ENCODE measurements at places on chromosomes 6 and 20.

DNA sequence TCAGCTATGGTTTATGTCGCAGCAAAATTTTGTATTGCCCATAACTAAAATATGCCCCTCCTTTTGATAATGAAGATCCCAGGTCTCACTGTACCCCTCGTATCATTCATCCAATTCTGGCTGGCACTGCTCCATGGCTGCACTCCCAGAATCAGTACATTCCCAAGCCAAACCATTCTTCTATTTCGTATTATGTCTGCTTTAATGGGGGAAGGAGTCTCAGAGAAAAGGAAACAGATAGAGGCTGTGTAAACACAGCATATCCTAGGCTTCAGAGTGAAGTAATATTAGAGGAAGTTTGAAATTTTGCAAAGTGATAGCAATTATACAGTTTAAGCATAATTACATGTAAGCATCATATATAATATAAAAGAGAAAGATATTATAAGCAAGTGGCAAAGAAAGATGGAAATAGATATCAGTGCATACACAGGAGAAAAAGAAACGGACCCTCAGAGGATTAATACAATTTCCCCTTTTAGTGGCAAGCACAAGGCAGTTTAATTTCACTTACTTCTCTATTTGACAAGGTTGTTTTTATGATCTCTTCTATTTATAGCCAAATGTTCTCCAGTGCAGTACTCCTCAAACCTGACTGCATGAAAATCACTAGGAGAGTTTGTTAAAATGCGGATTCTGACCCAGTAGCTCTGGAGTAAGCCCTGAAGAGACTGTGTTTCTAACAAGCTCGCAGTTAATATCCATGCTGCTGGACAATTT, 56.5 kb upstream of the TENT5A start:
- H3K36me3 ChIP-seq: no peaks in the 10 kb centered on the region
- H3K27ac ChIP-seq: no peak overlapping the region
- no peak for DNase-seq
- no peak overlapping the region for H3K4me3 ChIP-seq
- H3K27me3 ChIP-seq: no peaks in the 10 kb centered on the region

DNA sequence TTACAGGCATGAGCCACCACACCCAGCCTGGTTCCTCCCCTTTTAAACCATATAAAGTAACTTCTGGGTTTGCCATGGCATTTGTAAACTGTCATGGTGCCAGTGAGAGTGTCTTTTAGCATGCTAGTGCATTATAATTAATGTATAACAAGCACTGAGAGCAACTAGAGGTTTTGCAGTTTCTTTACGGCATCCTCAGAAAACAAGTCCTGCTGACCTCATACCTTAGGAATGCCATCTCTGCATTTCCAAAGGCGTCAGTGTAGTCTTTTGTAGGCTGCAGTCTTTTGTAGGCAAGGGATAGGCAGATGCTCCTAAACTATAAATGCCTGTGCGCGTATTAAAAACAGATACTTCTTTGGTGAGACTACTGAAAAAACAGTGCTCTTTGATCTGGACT, 75.0 kb upstream of the EZR start:
- no peak overlapping the region for H3K27ac ChIP-seq
- no peaks in the 10 kb centered on the region for H3K36me3 ChIP-seq
- H3K4me3 ChIP-seq: no peak overlapping the region

DNA sequence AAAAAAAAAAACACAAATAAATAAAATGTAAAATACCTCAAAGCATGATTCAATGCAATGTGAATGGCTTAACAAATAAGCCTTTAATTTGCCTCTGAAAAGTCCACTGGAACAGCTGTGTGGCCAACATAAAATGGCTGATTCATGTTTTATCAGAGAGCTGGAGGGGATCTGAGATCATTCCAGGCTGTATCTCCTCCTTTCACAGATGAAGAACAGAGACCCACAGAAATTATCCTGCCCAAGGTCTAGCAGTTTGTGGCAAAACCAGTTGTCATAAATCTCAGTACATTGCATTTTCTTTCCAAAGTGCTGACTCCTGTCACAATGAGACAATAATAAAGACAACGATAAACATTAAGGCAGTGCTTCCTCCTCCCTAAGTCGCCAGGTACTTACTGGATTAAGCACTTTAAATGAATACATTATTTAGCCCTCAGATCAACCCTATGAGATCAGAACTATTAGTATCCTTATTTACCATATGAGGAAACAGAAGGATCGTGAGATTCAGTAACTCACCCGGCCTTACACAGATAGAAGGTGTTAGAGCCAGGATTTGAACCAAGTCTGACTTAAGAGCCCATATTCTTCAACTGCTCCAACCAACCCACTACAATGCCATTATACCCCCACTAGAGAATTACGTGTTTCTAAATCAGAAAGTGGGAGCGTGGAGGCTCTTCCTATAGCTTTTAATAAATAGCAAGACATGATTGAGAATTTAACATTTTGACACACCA, 118.3 kb downstream of the KIF13A start:
- no peak for DNase-seq
- peaks cover 4% of the 10 kb centered on the region for H3K4me1 ChIP-seq
- no peaks in the 10 kb centered on the region for H3K36me3 ChIP-seq
- H3K27ac ChIP-seq: no peak overlapping the region
- no peaks in the 10 kb centered on the region for H3K27me3 ChIP-seq

DNA sequence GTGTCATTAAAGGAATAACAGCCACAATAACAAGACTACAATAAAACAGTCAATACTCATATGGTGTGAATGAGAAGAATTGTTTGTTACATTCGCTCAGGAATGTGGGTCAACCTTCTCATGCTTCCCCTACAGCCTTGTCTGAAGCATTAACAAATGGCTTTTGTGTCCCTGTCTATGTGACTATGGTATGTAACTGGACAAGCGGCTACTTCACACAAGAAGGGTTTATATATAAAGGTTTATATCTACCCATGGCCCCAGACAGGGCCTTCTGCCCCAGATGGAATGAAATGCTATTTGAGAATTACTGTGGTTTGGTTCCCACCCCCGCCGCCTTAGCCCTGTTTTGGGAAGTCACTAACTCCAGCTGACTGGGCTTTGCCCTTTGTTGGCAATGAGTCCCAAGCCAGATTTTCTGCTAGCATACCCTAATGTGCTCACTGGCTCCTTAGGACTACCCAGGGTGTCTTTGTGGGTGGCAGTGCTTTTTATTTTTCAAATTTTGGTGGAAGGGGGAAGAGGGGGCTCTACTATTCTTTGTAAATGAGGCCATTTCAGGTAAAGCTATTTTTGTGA, 39.4 kb downstream of the TFAP2A start:
- H3K27ac ChIP-seq: no peak overlapping the region
- no peaks in the 10 kb centered on the region for H3K4me1 ChIP-seq

DNA sequence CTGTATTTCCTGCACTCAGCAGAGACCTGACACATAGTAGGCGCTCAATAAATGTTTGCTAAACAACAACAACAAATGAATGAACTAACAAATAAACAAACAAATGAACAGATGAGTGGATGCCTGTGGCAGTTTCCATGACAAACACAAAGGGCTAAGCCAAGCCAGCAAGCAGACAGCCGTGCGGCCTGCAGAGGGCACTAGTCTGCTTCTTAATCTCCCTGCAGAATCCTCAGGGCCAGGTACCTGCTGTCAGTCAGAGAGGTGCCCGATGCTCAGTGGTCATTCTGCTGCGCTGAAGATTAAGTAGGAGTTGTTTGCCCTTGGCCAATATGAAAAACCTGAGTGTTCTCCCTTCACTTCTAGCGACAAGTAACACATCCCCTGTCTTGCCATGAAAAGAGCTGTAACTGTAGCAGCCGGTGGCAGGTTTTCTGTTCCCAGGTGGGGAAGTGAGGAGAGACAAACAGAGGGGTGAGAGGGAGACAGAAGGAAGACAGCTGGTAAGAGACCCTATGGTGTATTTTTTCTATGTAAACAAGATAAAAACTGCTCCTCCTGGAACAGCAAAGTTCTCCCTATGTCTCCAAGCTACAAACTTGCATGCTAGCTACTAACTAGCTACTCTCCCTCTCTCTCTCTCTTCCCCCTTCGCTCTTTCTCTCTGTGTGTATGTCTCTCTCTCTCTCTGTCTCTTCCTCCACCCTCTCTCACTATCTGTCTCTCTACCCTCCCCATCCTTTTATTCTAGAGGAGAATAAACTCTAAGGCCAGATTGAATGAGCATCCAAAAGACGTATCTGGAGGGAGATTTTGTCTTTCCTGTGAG, at the start of gene MC3R:
TSS of gene MC3R (plus strand) at position 779 of the 829 bp plus-strand sequence. CDS start 112 bp downstream, outside the sequence.
- H3K27me3 ChIP-seq: no peaks in the 10 kb centered on the region
- H3K4me1 ChIP-seq: no peaks in the 10 kb centered on the region
- H3K27ac ChIP-seq: no peak within 1 kb of the TSS

DNA sequence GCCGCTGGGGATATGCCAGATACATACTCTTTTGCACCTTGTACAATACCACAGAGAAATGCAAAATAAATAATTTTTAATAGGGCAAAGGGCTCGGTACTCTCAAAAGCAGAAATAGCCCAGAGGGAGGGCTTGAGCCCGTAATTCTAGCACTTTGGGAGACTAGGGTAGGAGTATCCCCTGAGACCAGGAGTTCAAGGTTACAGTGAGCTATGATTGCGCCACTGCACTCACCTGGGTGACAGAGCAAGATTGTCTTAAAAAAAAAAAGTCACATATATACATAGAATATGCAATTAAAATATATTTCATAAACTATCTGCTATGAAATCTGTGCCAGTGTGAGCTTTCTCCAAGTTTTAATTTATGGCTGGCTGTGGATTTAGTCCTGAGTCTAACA, 818 bp upstream of the TRMT11 start:
- H3K4me3 ChIP-seq: peak overlapping the region; percentile 72
- no peaks in the 10 kb centered on the region for H3K27me3 ChIP-seq
- H3K36me3 ChIP-seq: no peaks in the 10 kb centered on the region
- no peak for DNase-seq
- no peak overlapping the region for H3K27ac ChIP-seq
- no peaks in the 10 kb centered on the region for H3K4me1 ChIP-seq

DNA sequence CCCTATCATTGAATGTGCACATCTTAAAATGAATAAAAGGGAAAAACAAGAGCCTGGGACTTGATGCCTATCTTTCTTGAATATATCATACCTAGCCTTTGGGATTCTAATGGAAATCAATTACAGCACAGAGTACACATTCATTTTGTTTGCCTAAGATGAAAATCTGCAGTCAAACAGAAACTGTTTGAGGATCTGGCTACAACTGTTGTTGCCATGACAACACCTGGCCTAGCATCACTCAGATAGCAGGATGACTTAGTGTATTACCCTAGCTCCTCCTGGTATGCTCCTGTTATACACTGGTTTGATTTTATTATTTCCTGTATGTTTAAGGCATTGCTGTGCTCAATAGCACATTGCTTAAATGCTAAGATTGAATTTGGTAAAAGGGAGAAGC, 71.5 kb upstream of the LAMP5 start:
- H3K4me1 ChIP-seq: no peaks in the 10 kb centered on the region
- DNase-seq: no peak
- peaks cover 12% of the 10 kb centered on the region for H3K36me3 ChIP-seq
- no peak overlapping the region for H3K4me3 ChIP-seq
- no peak overlapping the region for H3K27ac ChIP-seq

GRCh38 chr6:148250975-148251685, 91.5 kb upstream of the SASH1 start:
- DNase-seq: peak; percentile 9
- no peak overlapping the region for H3K27ac ChIP-seq
- H3K36me3 ChIP-seq: no peaks in the 10 kb centered on the region
- H3K27me3 ChIP-seq: no peaks in the 10 kb centered on the region

DNA sequence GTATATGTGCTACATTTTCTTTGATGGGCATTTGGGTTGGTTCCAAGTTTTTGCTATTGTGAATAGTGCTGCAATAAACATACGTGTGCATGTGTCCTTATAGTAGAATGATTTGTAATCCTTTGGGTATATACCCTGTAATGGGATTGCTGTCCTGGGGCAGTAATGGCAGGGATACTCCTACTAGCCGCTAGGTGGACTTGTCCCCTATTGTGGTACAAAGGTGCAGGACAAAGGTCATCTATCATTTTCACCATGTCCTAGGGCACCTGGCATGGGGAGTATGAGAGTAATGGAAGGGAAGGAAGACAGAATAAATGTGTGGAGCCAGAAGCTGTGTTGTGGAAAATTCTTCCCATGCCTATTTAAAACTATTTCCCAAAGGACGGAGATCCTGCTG, 174.6 kb downstream of the CLIC5 start:
- H3K27ac ChIP-seq: no peak overlapping the region
- H3K27me3 ChIP-seq: no peaks in the 10 kb centered on the region
- no peak for DNase-seq
- H3K4me3 ChIP-seq: no peak overlapping the region

- no peaks in the 10 kb centered on the region for H3K27me3 ChIP-seq
- no peak for DNase-seq
- H3K4me1 ChIP-seq: no peaks in the 10 kb centered on the region
- H3K4me3 ChIP-seq: no peak overlapping the region
- no peak overlapping the region for H3K27ac ChIP-seq
- H3K36me3 ChIP-seq: no peaks in the 10 kb centered on the region
Measured at GRCh38 chr6:128179876-128180438, 279.1 kb upstream of the THEMIS start.

GRCh38 chr6:11876934-11877433, 98.4 kb upstream of the ADTRP start:
- H3K4me1 ChIP-seq: peaks cover 11% of the 10 kb centered on the region
- DNase-seq: no peak
- H3K27me3 ChIP-seq: no peaks in the 10 kb centered on the region
- no peak overlapping the region for H3K4me3 ChIP-seq

GRCh38 chr6:44294832-44295791, 18.0 kb downstream of the AARS2 start:
- peaks cover 4% of the 10 kb centered on the region for H3K4me1 ChIP-seq
- H3K4me3 ChIP-seq: no peak overlapping the region
- peaks cover 2% of the 10 kb centered on the region for H3K36me3 ChIP-seq
- DNase-seq: no peak
- no peaks in the 10 kb centered on the region for H3K27me3 ChIP-seq
- no peak overlapping the region for H3K27ac ChIP-seq

DNA sequence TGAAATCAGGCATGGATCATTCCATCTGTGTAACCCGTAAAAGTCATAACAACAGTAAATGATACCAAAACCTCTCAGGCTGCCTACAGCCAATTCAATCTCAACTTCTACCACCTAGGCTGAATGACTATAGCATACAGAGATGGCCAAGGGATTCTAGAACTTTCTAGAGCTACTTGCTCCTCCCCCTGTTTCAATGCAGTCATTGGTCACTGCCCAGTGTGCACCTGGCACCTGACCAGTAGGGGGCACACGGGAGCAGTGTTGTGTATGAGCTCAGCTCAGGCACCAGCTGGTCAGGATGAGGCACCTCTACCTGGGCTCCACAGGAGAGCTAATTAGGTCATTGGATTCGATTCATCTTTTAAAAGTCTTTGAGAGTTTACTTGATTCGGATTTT, 86.2 kb downstream of the PLEKHG1 start:
- no peak overlapping the region for H3K27ac ChIP-seq
- no peak overlapping the region for H3K4me3 ChIP-seq
- no peaks in the 10 kb centered on the region for H3K27me3 ChIP-seq
- H3K4me1 ChIP-seq: peaks cover 13% of the 10 kb centered on the region
- no peaks in the 10 kb centered on the region for H3K36me3 ChIP-seq

DNA sequence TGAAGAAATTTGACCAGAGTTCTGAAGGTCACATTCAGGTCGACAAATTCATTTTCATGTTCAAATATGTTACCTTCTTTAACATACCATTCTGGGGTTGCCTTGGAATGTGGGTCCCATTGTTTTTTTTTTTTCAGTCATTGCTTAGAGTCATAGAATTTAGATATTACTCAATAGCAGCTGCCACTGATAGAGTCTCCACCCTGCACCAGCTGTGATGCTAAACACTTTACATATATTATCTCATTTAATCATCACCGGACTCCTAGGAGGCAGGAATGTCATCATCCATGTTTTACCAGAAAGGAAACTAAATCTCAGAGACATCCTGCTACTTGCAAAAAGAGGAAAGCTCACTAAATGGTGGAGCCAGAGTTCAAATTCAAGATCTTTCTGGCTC, 204.7 kb downstream of the ESR1 start:
- H3K27ac ChIP-seq: no peak overlapping the region
- H3K36me3 ChIP-seq: no peaks in the 10 kb centered on the region
- H3K27me3 ChIP-seq: no peaks in the 10 kb centered on the region
- DNase-seq: no peak

Measured in neuronal stem cell (in vitro differentiated cells).